T47D (cell line): ENCODE measurements at places on chromosomes 3 and 15.

DNA sequence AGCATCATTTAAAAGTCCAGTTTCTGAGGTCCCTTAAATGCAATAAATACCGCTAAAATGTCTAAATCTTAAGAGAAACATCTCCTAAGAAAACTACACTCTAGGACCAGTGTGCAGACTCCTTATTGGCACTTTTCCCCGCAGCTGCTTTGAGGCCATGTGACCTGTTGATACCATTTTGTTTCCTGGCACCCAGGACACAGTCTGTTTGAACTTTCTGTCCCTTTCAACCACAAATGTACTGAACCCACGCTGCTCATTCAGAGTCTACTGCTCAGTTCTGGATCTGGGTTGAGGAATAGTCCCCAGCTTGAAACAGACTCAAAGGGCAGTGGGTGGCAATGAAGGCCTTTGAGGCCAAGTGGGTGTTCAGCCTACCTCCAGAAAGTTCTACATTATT lies 17.1 kb downstream of the LDHAL6B start:
- no peak for DNase-seq

GRCh38 chr3:114756506-114757279 lies 390.4 kb downstream of the ZBTB20 start:
- DNase-seq, result no peak

GRCh38 chr3:20060974-20061685 lies 20.9 kb downstream of the KAT2B start:
- DNase-seq, result no peak

DNA sequence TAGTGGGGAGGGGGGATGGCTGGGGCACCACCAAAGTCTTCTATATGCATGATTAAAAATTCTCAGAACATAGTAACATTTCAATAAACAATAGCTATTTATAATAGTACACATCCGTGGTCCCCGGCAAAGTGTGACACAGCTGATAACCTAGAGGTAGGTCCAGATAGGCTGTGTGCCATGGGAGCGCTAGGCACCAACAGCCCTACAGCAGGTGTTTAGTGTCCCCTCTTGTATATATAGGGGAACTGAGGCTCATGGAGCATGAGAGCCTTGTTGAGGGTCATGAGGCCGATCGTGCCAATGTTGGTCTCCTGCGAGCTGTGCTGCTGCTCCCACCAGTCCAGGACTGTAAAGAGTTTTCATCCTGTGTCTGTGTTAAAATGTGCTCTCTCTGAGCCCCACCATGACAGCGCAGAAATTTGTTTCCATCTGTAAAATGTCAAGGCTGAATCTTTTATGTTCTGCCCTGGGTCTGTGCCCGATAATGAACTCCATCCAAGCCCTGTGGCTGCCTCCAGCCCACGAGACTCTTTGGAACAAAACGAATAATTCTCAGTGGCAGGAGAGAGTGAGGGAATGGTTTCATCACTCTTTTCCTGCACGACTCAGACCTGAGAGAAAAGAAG lies 14.5 kb downstream of the TMEM158 start:
- no peak for DNase-seq

DNA sequence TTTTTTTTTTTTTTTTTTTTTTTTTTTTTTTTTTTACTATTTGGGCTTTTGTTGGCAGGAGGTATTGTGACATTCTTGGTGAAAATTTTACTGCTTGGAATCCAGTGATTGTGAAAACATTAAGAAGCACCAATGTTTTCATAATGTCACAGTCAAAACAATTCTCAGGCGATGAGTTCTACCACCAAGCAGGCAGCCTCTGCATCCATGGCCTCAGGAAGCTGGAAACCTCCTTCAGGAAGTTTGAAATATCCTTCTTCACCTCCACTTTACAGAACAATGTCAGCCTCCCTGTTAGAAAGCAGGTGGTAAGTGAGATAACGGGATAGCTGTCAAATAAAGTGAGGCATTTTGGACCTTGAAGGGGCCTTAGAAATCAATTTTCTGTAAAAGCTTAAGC lies 98.3 kb downstream of the MEX3B start:
- DNase-seq, result no peak

DNA sequence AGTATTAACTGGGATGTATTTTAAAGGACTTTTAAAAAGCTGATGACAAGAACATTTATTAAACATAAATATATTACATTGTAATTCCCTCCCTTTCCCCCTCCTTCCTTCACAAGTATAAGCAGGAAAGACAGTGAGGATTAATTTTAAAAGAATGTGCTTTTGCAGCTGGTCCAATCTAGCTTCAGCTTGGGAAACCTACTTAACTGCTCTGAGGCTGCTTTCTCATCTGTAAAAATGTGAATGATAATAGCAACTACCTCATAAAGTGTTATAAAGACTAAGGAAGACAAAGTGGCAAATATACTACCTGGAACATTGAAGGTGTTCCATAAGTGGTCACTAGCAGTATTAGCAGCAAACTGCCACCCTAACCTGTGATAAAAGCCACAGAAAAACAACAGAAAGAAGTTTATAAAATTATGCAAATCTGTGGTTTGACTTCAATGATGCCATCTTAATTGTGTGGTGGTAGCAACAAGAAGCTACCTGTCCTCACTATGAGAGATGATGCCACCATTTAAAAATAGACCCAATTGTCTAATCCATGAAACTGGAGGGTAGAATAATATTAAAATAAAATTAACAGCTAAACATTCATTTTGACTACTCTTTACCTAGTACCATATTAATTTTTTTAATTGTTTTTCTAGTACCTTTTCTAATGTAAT lies 20.0 kb downstream of the DHX36 start:
- DNase-seq, result no peak

DNA sequence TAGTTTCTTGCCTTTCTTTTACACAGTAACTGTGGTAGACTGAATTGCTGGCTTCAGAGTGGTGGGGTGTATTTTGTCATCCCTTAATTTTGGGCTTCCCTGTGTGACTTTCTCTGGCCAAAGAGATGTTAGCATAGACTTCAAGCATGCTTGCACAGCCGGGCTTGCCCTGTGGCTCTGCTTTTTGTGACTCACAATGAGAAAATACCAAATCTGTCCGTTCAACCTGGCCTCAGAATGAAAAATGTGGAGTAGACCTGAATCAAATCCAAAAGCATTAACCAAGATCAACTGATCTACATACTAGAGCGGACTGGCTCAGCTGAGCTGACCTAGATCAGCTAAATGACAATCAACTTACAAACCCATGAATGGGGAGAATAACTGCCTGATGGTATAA lies 51.4 kb downstream of the PLAAT1 start:
- DNase-seq, result no peak

GRCh38 chr3:55894605-55895004 lies 407.5 kb upstream of the WNT5A start:
- DNase-seq, result no peak

DNA sequence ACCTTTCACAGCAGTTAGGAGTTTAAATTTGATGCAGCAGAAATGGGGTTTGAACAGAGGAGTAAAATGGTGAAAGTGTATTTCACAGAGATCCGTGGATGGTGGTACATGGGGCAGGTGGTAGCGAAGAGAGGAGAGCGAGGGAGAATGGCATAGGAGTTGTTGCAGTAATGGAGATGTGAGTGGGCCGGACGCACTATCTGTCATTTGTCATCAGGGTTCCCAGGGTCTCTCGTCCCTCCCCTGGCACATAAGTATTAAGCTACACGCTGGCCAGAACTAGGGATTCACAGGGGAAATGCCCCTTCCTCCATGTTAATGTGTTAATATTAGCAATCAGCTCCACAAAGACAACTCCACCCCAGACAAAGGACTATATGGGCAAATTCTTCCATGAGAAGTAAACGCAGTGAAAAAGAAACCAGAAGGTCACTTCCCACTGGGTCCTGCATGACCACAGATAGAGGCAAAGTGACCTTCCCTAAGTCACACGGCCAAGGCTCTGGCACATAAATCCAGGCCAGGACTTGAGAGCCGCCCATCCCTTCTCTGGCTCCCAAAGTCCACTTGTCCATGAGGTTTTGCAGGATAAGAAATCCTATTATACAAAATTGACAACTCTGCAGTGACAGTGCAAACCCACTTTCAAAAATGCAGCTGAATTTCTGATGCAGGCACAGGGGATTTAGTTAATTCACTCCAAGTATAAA lies 42.5 kb downstream of the ANXA2 start:
- no peak for DNase-seq

DNA sequence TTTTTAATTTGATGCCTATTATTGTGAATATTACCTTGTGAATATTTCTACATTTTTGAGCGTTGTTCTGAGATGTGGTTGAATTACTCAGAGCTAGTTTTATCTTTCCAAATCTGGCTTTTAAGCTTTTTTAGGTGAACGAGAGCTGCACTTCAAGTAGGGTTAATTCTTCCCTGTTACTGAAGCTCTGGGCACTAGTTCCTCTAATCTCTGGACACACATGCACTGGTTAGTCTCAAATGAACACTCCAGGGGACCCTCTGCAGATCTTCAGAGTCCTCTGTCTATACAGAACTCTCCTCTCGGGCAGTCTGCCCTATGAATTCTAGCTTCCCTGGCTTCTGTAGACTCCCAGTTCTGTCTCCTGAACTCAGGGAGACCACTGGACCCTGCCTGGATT lies 237.5 kb upstream of the TBC1D5 start:
- DNase-seq, result no peak

DNA sequence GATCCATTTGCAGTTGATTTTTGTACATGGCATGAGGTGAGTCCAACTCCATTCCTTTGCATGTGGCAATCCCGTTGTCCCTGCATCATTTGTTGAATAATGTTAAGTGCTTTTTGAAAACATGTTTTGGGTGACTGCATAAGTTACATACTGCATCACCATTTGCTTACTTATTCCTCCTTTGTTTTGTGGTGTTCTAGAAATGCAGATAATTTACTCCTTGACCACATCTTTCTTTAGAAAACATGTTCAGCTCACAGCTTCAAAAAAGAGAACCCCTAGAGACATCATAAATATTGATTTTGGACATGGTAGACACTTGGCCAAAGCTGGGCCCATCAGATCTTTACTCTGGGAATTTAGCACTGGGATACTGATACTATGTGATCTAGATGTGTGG lies 135.3 kb upstream of the DAZL start:
- DNase-seq, result no peak

DNA sequence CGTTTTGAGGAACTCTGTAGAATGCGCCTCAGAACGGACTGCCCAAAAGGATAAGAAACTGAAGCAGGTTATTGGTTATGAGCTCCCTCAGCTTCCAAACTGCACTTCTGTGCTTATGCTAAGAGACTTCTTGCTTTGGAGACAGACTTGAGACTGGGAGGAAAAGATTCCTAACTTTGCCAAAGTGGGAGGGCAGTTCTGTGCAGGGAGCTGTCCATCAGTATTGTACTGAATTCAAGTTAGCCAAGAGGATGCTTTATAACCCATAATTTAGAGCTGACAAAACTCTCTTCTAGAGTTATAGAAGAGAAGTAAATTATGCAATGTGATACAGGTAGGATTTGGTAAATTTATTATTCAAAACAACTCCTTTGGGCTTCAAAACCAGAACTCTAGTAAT lies 519.8 kb upstream of the GBE1 start:
- peak; percentile 60 for DNase-seq

DNA sequence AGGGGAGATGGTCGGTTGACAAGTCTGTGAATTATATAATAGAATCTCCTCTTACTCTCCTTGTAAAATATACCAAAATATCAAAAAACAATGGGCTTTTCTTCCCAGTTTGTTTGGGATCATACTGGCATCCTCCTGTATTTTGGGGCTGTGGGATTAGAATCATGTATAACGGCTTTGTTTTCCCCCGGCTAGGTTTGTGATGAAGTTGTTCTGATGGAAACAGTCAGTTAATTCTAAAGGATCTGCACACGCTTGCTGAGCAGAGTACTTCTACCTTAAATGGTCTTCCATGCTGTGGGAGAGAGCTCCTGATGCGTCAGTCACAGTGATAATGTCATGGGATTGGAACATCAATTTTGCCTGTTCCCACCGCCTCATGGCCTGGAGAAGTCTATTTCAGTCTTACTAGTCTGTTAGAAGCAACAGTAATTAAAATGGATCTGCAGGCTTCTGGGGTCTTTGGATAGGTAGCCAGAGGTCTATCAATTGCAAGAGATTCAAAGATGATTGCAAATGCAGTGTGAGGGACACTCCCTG lies 81.3 kb downstream of the ITPR1 start:
- DNase-seq, result no peak

DNA sequence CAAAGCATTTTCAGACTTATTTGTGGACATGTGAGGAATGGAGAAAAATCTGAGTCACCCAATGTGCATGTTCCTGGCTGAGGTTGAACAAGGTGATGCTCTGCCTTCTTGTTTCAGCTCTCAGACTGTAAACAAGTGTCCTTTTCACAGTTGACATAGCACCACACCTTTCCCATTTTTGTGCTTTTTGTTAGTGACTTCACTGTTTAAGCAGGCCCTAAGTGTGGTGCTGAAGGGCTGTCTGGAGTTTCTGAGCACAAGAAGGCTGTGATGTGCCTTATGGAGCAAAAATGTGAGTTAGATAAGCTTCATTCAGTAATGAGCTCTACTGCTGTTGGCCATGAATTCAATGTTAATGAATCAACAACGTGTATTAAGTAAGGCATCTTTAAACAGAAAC lies 20.4 kb downstream of the ABI3BP start:
- DNase-seq, result no peak

DNA sequence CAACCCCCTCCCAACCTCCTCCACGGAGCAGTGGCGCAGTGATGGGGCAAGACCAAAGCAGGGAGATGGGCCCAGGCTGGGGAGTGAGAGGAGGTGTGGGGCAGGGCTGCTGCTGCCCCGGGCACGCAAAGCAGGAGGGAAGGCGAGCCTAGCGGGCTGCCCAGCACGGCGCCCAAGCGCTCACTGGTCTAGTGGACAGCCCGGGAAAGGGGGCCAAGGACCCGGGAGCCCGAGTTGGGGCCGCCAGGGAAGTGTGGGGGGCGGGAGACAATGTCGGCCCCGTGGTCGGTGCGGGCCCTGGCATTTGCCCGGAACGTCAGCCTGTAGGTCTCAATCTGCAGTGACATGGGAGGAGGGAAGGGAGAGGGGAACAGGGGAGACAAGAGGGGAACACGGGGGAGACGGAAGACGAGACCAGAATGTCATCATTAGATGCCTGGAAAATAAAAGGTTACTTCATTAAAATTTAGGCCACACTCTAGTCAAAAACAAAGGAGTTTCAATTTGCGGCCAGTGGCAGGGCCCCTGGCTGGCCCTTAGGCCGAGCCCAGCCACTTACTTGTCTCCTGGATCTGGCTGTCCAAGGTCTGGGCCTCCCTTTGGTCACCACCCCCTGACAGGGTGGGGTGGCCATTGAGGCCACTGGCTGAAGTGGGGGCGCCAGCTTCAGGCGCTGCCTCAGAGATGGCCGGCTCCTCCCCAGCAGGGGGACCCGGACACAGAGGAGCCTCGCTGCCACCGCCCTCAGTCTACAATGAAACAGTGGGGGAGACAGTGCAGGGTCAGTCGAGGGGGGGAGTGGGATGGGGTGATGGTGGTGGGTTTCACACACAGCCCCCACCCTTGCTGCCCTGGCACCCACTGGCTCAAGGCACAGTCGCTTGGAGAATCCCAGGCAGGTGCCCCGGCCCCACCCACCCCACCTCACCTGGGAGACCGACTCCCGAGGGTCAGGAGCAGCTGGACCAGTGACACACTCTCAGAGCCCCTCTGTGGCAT lies 50.0 kb downstream of the DHX30 start:
- no peak for DNase-seq

GRCh38 chr3:180062771-180063170 lies 26.0 kb upstream of the PEX5L start:
- no peak for DNase-seq

GRCh38 chr3:42562047-42562907 lies 19.5 kb downstream of the SEC22C start:
- DNase-seq, result no peak

GRCh38 chr3:127485396-127486170 lies 105.0 kb downstream of the TPRA1 start:
- DNase-seq, result no peak

- DNase-seq, result peak; percentile 86
Observed at GRCh38 chr15:42704492-42704926, 32.4 kb downstream of the CDAN1 start.
